NCI-H1694 treated with DMSO at 0.1 percent for 48 hours (cell line): ENCODE measurements at places on chromosomes 12 and 14.

GRCh38 chr14:75254901-75255584 is 23.6 kb upstream of the FOS start:
- no peak for DNase-seq

- DNase-seq = no peak
Measured at GRCh38 chr14:100484531-100485267, 102.5 kb downstream of the BEGAIN start.

GRCh38 chr12:15634010-15634683 is 155.0 kb downstream of the EPS8 start:
- DNase-seq = no peak

GRCh38 chr12:11641522-11641921 is 8.0 kb upstream of the ETV6 start:
- DNase-seq = no peak

DNA sequence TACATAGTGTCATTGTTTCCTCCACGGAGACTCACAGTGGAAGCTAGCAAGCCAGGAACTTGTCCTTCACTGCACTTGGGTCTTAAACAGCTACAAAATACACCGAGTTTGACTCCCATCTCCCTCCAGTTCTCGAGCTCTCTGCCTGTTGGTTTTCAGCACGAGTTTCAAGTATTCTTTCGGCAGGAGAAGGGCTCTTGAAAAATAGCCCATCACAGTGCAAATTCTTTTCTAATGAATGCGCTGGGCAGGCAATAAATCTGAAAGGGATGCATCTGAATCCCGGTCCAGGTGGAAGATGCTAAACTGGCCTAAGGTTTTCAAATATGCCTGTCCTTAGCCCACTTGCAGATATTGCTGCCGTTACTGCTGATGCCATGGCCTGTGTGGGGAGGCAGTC is 173.9 kb downstream of the CACNA1C start:
- DNase-seq = no peak

DNA sequence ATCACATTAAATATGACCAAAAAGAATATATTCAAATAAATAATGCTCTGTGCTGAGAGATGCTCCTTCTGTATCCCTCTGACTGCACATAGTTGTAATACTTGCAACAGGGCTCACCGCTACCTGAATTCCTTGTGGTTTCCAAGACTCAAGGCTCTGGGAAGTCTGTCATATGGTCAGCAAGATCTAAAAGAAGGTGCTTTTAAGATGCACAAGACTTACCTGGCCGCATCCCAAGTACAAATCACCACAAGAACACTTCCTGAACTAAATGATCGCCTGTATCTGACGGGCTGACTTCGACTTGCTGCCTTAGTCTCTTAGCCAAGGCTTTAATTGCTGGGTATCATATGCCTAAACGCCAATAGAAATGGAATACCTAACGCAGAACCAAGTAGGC is 67.2 kb downstream of the HECTD4 start:
- DNase-seq = no peak

DNA sequence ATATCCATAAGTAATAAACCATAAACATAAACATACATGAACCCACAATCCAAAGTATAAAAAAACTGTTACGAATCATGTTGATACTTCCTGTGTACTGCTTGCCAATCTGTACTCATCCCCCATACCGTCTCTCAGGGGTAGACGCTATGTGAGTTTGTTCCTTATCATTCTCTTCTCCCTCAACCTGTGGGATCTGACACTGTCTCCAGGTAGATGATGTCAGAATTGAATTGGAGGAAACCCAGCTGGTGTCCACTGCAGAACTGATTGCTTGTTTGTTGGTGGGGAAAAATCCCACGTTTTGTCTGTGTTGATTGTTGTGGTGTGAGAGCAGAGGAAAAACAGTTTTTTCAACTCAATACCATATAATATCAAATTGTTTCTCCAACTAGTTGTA is 50.8 kb downstream of the C12orf42 start:
- DNase-seq = no peak

DNA sequence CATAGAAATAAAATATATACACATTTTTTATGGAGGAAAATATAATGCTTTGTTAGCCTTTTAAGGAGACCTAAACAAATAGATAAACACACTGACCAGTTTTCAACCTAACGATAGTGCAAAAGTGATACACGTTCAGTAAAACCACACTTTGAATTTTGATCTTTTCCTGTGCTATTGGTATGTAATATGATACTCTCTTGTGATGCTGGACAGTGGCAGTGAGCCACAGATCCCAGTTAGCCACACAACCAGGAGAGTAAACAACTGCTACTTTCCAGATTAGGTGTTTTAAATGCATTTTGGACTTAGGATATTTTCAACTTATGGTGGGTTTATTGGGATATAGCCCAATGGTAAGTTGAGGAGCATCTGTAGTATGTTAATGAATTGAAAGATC is 243.1 kb downstream of the ERC1 start:
- DNase-seq = no peak

GRCh38 chr14:102694530-102695166 is 82.6 kb upstream of the TRAF3 start:
- DNase-seq = peak; percentile 97

DNA sequence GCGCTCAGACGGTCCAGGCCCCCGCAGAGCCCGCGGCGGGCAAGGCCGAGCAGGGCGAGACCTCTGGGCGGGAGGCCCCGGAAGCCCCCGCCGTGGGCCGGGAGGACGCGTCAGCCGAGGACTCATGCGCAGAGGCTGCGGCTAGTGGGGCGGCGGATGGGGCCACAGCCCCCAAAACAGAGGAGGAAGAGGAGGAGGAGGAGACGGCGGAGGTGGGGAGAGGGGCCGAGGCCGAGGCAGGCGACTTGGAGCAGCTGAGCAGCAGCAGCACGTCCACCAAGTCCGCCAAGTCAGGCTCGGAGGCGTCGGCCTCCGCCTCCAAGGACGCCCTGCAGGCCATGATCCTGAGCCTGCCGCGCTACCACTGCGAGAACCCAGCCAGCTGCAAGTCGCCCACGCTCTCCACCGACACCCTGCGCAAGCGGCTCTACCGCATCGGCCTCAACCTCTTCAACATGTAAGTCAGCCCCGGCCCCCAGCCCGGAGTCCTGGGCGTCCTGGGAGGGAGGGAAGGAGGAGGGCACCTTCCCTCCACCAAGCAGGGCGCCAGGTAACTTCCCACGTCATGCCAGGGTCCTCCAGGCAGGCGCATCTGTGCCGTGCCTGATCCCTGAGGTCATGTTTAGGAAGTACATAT is 72.4 kb downstream of the IQSEC3 start:
- no peak for DNase-seq

DNA sequence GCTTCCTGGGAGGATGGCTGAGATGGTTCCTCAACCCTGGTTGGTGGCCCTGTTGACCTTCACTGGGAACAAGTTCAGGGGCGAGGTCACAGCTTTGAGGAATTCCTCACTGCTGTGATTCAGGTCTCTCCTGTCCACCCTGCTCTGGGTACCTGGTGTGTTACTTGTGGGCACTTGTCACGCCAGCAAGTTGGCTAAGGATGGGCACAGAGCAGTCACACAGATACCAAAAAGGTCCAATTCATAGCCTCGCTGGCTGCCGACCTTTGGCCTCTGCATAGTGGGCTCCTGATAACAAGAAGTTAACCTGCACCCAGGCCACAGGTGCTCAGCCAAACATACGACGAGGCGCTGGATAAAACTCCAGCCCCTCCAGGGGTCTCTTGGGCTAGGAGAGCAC is 11.2 kb downstream of the SDS start:
- DNase-seq = no peak

- DNase-seq = no peak
Measured at GRCh38 chr14:34931206-34931605, 51.6 kb upstream of the SRP54 start.

- DNase-seq = no peak
Measured at GRCh38 chr12:28759333-28759732, 389.7 kb upstream of the FAR2 start.

- peak; percentile 88 for DNase-seq
Measured at GRCh38 chr12:31353750-31354708, 28.1 kb upstream of the SINHCAF start.

DNA sequence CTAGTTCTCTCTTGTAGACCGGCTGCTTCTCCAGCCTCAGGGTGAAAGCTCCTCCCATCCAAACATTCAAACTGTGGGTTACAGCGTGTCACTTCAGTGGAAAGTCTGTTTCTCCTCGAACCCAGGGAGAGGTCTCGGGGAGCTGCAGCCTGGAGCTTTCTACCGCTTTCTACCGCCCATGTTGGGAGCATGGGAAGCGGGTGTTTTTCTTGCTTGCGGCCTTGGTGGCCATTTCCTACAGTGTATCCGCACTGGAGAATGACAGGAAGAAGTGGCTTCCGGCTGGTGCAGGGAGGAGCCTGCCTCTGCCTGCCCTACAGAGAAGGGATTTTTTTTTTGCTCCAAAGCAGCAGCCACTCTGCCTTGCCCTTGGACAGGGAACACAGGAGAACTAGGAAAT is 21.2 kb downstream of the ZFP36L1 start:
- no peak for DNase-seq

GRCh38 chr12:15977999-15978951 is 67.1 kb downstream of the DERA start:
- no peak for DNase-seq

DNA sequence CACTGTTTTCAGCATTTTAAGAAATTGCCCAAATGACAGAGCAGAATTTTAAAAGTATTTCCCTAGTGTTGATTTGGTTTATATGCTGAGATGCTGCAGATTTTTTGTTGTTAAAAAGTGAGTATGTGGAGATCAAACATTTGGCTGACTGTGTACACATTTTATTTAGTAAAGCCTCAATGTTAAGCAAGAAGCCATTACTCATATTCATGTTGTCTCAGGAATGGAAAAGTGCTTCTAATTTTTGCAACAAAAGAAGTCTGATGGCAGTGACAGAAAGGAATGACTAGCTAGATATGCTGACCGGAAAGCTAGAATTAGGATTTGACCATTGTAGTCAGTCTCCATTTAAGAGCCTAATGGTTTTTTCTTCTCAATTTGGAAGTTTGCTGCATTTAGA is 22.5 kb downstream of the SLC38A6 start:
- DNase-seq = no peak

GRCh38 chr14:104104076-104104901 is 18.8 kb downstream of the ASPG start:
- DNase-seq = no peak

DNA sequence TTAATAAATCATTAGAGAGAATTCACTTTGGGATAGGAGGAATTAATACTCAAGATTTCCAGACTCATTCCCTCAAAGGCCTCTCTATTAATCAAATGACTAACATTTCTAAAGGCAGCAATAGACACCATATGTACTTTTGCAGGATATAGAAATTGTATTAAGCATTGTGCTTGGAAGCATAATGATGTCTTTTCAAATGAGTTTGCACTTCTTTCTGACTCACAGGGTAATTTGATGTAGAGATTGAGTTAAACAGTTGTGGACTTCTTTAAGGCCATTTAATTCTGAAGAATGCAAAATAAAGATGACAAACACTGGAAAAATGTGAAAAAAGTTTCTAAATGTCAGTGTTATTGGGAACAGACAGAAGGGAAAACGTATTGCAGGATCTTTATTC is 63.4 kb upstream of the CSRP2 start:
- DNase-seq = no peak

DNA sequence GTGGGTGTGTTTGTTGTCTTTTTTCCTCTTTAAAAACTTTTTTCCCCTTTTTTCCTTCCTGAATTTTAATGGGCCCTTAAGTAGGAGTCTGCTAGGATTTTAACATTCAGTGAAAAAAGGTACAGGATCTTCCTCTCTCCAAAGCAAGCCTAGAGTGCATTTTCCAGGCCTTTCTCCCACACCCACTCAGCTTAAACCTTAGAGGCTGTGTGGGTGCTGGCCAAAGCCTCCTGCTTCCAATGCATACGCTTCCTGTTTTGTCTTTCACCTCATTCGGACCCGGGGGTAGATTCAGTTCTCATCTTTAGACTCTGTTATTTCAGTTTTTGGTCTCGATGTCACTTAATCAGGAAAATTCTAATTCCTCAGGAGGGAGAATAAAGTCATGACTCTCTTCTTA is 51.2 kb downstream of the TMEM30B start:
- no peak for DNase-seq

GRCh38 chr12:15697201-15697600 is 92.0 kb downstream of the EPS8 start:
- DNase-seq = no peak

GRCh38 chr12:7788294-7788660 is 925 bp upstream of the NANOG start:
- DNase-seq = no peak

- no peak for DNase-seq
Measured at GRCh38 chr14:67516676-67517075, 16.4 kb upstream of the PLEKHH1 start.

DNA sequence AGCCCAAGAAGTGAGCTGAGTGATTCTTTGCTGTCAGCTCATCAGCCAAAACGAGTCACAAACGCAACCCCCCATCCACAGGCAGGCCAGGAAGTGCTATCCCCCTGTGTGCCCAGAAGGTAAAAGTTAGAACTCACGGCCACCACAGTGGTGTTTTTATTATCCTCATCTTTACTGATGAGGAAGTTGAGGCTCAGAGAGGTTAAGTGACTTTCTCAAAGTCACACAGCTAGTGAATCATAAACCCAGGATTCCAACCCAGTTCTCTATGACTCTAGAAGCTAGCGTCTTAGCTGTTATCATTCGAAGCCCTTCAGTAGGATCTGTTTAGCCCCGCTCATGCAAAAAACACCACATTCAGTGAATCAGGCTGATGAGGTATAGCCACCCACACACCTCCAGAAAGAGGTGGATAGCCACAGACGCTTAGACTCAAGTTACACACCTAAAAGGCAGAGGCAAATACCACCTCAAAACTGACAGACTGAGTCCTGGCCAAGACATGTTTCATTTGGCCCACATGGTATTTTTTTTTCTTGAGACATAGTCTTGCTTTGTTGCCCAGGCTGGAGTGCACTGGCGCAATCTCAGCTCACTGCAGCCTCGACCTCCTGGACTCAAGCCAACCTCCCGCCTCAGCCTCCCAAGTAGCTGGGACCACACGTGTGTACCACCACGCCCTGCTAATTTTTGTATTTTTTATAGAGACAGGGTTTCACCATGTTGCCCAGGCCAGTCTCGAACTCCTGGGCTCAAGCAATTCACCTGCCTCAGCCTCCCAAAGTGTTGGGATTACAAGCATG is 100.7 kb downstream of the SCARB1 start:
- DNase-seq = no peak

DNA sequence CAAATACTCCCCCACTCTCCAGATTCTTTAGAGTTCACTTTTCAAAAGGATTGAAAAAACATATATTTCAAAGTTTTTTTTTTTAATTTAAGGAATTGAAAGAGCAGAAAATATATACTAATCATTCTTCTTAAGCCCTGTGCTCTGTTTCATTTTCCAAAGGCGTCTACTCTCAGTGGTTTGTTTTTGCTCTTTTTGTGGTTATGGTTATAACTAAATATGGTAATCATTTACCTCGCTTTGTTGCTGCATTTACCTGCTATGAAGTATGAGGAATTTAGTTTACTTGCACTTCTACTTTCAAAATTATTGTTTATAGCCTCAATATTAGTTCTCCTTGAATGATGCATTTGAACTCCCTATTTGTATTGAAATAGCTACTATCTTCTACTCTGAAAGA is 55.9 kb upstream of the LRRK2 start:
- no peak for DNase-seq

GRCh38 chr12:41277100-41277945 is 89.2 kb downstream of the PDZRN4 start:
- DNase-seq = peak; percentile 33

GRCh38 chr14:100321473-100322137 is 1.5 kb upstream of the SLC25A47 start:
- no peak for DNase-seq

- DNase-seq = no peak
Measured at GRCh38 chr12:49827051-49827400, 1.2 kb downstream of the NCKAP5L start.
